ENCODE measurements at places on chromosomes 3 and 15.

DNA sequence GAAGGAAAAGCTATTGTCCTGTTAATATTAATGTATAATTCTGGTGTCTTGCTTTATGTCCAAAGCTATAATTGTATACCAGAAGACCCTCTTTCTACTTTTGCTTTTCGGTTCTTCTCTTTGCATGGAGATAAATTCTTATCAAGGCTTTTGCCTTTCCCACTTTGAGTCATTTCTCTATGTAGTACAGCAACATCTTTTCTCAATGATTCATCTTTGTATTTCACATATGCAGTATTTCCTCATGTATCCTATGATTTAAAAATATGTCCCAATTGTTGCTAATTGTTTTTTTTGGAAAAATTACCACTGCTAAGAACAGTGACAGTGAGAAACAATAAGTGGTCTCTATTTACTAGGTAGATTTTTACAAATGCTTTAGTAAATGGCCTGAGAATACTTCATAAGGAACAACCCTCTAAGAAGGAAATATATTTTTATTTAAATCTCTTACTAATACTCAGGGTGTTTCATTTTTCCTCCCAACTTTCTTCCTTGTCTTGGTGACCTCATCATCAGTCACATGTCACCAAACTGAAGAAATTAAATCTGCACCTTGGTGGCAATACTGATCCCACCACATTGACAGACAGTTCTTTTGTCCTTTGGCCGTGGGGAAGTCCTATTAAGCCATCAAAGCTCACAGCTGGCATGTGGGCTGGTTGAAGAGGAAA is 290.6 kb downstream of the SATB1 start:
- DNase-seq, result no peak

- DNase-seq, result no peak
Observed at GRCh38 chr15:40826423-40827075, 2.0 kb downstream of the PPP1R14D start.

- no peak for DNase-seq
Observed at GRCh38 chr3:178084938-178085816, 451.1 kb upstream of the KCNMB2 start.

DNA sequence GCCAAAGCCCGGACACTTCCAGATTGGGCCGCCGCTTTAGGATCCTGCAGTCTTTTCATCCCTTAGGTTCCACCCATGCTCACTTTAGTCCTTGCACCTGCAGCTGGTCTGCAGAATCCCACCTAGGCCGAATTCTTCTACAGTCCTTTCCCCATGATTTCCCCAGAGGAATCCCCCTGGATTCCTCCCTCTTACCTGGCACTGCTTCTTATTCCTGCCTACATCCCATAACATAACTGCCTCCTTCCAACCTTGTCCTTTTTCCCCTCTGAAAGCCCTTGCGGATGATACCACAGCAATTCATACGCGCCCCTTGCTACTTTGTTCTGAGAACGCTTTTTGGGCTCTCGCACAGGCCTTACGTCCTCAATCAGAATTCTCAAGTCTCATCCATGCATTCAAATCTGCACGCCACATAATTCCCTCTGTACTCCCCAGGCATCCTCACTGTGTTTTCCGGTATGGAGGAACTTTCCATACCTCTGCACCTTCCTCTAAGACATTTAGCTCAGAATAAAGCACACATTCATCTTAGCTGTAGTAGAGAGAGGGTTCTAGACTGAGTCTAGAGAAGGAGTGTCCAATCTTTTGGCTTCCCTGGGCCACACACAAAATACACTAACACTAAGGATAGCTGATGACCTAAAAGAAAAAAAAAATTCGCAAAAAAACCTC is 619 bp downstream of the EIF2AK4 start:
- no peak for DNase-seq

DNA sequence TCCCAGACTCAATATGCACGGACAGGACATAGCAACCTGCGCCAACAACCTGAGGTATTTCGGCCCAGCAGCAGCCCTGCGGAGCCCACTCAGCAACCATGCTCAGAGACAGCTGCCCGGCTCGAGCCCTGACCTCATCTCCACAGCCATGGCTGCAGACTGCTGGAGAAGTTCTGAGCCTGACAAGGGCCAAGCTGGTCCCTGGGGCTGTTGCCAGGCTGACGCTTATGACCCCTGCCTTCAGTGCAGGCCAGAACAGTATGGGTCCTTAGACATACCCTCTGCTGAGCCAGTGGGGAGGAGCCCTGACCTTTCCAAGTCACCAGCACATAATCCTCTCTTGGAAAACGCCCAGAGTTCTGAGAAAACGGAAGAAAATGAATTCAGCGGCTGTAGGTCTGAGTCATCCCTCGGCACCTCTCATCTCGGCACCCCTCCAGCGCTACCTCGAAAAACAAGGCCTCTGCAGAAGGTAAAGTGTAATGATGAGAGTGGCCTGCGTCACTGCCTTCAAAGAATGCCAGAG is 25.5 kb downstream of the TMEM41A start:
- no peak for DNase-seq

- DNase-seq, result no peak
Observed at GRCh38 chr3:38137615-38138348, 679 bp upstream of the MYD88 start.

- DNase-seq, result no peak
Observed at GRCh38 chr3:116270056-116270455, 175.2 kb downstream of the LSAMP start.

GRCh38 chr3:155270063-155270462 is 23.4 kb downstream of the STRIT1 start:
- no peak for DNase-seq

GRCh38 chr15:64149424-64149823 is 2.1 kb upstream of the SNX22 start:
- no peak for DNase-seq

GRCh38 chr3:64070704-64071103 is 47.4 kb upstream of the PSMD6 start:
- DNase-seq, result no peak

DNA sequence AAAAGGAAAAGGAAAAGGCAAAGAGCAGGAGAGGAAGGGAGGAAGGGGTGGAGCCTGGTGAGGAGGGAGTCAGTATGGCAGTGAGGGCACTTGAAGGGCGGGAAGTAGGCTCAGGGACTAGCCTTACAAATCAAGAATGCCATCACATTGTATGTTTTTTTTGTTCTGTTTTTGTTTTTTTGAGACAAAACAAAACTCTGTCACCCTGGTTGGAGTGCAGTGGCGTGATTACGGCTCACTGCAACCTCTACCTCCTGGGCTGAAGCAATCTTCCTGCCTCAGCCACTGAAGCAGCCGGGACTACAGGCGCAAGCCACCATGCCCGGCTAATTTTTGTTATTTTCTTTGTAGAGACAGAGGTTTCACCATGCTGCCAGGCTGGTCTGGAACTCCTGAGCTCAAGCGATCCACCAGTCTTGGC is 10.5 kb upstream of the PIK3CB start:
- DNase-seq, result no peak

- no peak for DNase-seq
Observed at GRCh38 chr15:68732451-68732850, 88.2 kb downstream of the ANP32A start.

DNA sequence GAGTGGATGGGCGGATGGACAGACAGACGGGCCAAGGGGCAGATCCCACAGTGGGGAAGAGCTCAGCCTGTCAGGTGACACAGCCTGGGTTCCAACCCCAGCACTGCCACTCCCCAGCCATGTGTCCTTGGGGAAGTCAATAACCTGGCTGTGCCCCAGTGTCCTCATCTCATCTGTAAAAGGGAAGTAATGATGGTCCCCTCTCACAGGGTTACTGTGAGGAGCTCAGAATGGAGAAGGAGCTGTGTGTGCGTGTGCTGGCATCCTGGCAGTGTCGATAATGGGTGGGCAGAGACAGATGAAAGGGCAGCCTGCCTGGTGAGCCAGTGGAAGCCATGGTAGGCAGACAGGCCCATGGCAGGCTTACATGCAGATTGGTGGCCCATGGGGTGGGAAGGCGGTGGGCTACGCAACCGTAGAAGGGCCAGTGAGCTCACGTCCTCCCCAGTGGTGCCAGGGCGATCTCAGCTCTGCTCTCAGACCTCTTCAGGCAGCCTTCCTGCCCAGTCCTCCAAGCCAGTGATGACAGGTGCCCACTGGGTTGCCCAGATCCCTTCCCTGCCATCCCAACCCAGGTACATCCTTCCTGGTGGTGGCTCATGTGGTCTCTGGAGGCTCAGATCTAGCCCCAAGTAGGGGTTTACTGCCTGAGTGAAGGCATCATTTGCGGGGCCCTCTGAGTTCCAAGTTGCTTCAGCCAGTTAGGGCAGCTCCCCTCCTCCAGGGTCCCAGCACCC is 2.3 kb upstream of the DNAJB8 start:
- no peak for DNase-seq

DNA sequence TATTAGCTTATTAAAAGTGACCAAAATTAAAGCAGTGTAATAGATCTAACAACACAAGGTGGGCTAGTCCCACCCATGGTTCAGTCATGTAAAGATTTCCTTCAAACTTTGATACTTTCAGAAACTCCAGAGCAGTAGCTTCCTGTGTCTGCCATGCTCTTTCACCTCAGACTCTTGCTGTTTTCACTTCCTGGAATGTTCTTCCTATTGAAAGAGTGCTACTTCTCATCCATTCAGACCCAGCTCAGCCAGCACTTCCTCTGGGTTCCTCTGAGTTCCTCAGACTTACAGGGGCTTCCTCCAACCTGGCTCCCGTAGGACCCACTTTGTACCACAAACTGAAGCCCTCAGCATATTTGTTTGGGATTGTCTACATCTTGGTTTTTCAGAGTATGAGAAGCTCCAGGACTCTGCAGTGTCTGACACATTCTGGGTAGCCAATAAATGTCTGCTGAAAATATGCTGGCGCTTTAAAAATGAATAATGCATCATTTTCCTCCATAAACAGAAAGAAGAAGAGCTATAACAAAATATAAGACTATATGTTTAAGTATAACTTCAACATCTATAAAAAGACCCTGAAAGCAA is 18.0 kb downstream of the NCEH1 start:
- DNase-seq, result no peak

DNA sequence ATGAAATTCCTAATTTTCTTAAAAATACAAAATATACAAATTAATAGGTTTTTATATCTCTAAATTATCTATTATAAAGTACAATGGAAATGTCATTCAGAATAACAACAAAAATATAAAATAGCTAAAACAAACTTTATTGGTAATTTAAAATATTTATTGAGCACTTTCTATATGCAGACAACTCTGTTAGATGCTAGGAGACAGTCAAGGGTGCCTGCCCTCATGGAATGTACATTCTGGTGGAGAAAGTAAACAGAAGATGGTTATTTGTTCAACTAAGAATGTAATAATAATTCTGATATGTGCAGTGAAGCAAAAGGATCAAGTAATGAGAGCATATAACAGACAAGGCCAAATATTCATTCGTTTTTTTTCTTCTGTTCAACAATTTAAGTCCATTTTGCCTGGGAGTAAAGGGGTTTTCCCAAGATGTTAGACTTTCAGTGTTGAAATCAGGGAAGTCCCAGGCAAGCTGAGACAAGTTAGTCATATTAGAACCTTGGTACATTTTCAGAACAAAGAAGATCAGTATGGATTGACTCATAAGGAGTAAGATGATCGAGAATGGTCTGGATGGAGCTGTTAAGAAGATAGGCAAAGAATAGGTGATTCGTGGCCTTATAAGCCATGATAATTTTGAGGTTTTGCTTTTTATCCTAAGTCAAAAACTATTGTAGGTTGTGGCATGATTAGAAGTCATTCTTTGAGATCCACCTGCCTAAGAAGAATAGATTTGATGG is 150.2 kb upstream of the MLF1 start:
- DNase-seq, result no peak

Data from activated effector memory CD4-positive, alpha-beta T cell treated with Interleukin-2 at 50 U/mL for 16 hours (primary cell).